8988T (cell line): ENCODE measurements at places on chromosomes 13 and 19.

DNA sequence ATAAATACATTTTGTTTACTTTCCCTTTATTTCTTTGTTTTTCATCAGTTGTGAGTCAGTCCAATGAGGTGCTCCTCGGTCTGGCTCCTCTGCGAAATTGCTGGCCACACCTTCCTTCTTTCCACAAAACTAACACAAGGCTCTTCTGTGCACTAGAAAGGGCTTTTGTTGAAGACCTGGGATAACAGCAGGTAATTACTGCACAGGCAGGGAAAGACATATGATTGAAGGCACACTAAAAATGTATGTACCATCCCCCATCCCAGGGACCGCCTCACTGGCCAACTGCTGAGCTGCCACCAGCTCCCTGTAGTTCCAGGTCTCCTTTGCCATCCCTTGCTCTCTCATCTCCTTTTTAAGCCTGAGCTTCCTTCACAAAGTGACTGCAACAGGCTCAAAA lies 180.5 kb downstream of the EFNB2 start:
- no peak for DNase-seq

DNA sequence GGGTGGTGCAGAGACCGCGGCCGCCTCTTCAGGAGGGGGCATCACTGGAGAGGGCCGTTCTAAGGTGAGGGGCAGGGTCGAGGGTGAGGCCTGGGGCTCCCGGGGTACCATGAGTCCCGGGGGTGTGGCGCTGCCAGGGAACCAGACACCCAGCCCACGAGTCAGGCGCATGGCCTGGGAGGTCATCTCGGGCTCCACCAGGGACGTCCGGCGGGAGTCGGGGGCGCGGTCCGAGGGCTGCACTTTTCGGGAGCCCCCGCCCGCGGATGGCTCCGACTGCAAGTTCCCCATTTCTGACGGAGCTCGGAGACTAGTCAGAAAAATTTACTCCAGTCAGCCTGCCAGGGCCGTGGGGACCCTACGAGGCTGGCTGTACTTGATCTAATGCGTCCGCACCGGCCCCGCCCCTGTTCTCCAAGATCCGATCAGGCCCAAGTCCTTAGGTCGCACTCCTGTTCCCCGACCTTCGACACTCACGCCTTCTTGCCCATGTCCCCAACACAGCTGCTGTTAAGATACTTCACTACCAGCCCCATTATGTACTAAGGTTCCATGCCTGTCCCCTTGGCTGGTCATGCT lies 774 bp downstream of the GGN start:
- DNase-seq, result no peak

GRCh38 chr19:45515081-45515624 lies 7.9 kb downstream of the VASP start:
- DNase-seq, result no peak

- DNase-seq, result peak; percentile 79
These were observed 19.6 kb downstream of the TMEM150B start for GRCh38 chr19:55305491-55305890.
